ENCODE measurements at places on chromosomes 3 and 15. TPM values are rescaled to one million over a fixed set of nuclear protein-coding genes. Genes with fewer than 3 reads are reported as not detected.

Gene CLRN1
- total RNA-seq: not detected

Gene FBXL2
- total RNA-seq: 9.8 TPM

Gene MUSTN1
- total RNA-seq: 0.25 TPM

Gene C3orf20
- not detected for total RNA-seq

DNA sequence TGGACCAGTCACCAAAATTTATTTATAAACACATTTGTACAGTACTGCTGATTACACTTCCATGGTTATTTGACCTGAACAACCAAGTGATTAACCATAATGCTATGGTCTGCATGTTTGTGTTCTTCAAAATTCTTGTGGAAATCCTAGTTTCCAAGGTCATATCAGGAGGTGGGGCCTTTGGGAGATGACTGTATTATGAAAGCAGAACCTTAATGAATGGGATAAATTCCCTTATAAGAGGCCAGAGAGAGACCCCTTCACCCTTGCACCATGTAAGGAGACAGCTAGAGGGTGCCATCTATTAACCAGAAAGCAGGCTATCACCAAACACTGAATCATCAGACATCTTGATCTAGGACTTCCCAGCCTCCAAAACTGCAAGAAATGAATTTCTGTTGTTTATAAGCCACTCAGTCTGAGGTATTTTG lies 1.9 kb downstream of the SCAPER start:
- DNase-seq: peak; percentile 43

- DNase-seq: no peak
Observed at GRCh38 chr3:189773056-189773455, 141.9 kb downstream of the TP63 start.

DNA sequence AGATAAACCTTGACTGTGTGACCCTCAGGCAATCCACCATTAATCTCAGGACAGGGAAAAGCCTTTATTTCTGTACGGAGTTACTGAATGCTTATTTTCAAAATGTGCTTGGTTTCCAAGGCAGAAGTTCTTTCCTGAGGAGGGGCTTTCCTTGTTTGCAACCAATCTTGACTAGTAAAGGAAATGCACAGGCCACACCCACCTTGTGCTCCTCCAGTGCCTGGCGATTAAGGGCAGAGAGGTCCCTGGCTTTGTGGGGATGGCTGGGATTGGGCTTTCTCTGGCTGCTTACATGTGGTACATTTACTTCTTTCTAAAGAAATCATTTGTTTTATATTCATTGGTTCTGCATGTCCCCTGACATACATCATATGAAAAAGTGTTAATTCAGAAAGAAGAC lies 47.8 kb downstream of the ZNF621 start:
- no peak for DNase-seq
